ENCODE measurements at places on chromosomes 13 and 19.
A peak's percentile ranks its signal among the peaks of the same experiment; 100 is the strongest.

GRCh38 chr19:3548606-3549005, 8.8 kb downstream of the MFSD12 start:
- no peak for DNase-seq

- DNase-seq: no peak
Observed at GRCh38 chr13:33138441-33138840, 122.2 kb downstream of the KL start.

DNA sequence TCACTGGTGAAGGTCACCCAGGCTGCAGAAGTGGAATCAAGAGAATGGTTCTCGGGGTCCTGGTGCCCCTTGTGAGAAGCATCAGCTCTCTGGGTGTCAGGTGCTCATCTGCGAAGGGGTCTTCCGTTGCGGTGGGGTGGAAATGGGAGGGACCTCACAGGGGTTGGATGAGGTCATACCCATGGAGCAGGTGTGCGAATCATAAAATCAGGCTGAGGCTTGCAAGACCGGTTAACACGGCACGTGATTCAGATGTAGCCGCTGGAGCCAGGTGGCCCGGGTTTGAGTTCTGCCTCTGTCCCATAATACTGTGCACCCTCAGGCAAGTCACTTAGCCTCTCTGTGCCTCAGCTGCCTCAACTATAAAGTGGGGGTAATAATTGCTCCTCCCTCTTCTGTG, 3.9 kb upstream of the KLK15 start:
- no peak for DNase-seq

GRCh38 chr13:74912898-74913297, 569.1 kb downstream of the TBC1D4 start:
- no peak for DNase-seq

DNA sequence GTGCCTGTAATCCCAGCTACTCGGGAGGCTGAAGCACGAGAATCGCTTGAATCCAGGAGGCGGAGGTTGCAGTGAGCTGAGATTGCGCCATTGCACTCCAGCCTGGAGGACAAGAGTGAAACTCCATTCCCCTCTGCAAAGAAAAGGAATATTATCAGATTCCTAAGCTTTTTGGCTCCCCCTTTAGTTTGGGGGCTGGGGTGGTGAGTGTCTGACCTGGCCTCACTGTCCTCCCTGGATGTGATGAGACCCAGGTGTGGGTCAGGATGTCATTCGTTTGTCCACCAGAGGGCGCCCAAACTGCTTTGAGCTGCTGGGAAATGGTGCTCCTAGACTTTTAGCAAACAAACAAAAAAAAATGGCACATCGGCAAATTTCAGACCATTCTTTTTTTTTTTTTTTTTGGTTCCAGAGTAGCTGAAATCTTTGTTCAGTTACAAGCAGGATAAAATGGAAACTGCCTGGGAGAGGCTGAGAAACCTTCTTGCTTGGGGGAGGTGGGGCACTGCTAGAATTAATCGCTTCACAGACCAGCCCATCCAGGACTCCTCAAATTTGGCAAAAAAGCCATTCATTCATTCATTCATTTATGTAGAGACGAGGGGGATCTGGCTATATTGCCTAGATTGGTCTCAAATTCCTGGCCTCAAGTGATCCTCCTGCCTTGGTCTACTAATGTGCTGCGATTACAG, 29.4 kb downstream of the SPC24 start:
- DNase-seq: peak; percentile 68

GRCh38 chr13:31477961-31478360, 261.4 kb upstream of the RXFP2 start:
- no peak for DNase-seq

GRCh38 chr13:25478186-25478585, 106.4 kb downstream of the ATP8A2 start:
- DNase-seq: no peak

DNA sequence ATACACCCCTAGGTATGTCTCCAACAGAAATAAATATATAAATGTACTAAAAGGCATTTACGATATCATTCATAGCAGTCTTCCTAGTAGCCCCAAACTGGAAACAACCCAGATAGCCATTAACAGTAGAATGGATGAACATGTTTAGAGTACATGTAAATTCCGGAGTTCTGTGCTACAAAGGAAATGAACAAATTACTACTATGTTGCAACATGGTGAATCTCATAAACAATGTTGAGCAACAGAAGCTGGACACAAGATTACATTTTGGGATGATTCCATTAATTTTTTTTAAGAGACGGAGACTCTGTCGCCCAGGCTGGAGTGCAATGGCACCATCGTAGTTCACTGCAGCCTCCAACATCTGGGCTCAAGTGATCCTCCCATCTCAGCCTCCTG, 5.9 kb upstream of the SLC7A10 start:
- DNase-seq: no peak

- no peak for DNase-seq
Observed at GRCh38 chr19:33293255-33294057, 8.9 kb downstream of the CEBPA start.

All from activated CD8-positive, alpha-beta memory T cell treated with anti-CD3 and anti-CD28 coated beads for 1 hour (primary cell).